Endodermal cell (in vitro differentiated cells): ENCODE measurements at places on chromosomes 3 and 15. TPM values are rescaled to one million over a fixed set of nuclear protein-coding genes. Genes with fewer than 3 reads are reported as not detected.

GRCh38 chr3:190125436-190126068 is 4.9 kb upstream of the P3H2 start:
- DNase-seq: no peak

The CSPG4 gene
- total RNA-seq: 3.1 to 3.9 TPM (median 3.3 TPM) in 3 replicates

The SNTN gene
- total RNA-seq: not detected in 3 replicates

GRCh38 chr3:194107107-194107506 is 28.8 kb upstream of the HES1 start:
- no peak for DNase-seq

GRCh38 chr15:33074212-33074611 is 120.3 kb downstream of the FMN1 start:
- DNase-seq: no peak

The SPATA12 gene
- 0.18 TPM in 1 of 2 replicates, not detected in the other for total RNA-seq

DNA sequence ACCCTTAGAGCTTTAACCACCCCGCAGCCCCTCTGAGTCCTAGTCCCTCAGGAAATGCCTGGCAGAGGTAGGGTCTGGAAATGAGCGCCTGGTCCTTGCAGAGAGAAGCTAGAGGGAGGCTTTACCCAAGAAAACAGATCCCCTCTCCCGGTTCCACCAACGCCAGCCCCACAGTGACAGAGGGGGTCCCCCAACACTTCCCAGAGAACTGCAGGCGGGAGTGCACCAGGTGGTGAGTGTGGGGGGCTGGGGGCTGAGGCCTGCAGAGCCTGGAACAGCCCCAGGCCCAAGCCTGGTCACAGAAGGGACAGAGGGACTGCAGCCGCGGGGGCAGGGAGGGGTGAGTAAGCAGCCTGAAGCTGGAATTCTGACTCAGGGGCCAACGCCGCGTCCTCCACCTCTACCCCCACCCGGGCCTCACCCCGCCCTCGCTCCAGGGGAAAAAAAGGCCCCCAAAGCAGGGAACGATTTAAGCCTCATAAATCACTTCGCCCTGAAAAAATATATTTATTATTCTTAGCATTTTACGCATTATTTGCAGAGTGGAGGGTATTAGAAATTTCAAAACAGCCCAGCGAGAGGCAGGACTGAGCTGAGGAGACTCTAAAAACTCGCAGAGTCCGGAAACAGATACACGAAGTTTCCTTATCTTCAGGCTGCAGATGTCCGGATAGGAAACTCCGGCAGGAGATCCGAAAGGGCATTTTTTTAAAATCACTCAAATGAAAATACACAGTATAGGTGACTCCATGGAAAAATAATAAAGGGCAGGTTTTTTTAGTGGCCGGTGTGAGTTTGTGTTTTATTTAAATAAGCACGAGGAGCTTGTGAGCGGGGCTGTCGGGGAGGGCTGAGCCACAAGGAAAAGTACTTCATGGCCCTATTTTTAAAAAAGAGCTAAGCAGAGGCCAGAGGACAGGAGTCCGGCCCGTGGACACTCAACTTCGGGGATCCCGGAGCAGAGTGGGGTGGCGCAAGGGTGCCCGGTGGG is 10.0 kb downstream of the GATA2 start:
- peak; percentile 68 for DNase-seq

The COLQ gene
- total RNA-seq: 2.7 to 7.3 TPM (median 4.7 TPM) in 3 replicates

DNA sequence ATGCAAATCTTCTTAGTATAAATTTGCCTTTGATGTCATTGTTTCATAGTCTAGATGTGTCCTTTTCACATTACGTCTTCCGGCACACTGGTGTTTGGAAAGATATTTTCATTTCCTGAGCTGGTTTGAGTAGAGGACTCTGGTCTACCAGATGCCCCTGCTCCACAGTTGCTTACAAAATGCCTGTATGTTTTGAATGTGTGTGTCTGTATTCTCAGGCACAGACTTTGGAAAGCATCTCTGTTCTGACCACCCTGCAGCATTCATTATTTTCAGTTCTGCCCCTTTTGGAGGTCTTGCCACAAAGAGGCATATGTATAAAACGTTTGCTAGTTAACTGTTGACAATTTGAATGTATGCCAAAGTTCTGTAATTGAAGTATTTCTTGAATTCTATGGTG is 236.0 kb upstream of the GOLIM4 start:
- no peak for DNase-seq

The SUCNR1 gene
- not detected in 3 replicates for total RNA-seq

The KNG1 gene
- total RNA-seq: not detected in 3 replicates

The CPB1 gene
- total RNA-seq: 0.96 TPM in 1 of 3 replicates, not detected in the others

The GOLGA8J gene
- 0.40 to 0.44 TPM in 2 of 3 replicates, not detected in the other for total RNA-seq

The CLRN1 gene
- total RNA-seq: not detected in 2 replicates

DNA sequence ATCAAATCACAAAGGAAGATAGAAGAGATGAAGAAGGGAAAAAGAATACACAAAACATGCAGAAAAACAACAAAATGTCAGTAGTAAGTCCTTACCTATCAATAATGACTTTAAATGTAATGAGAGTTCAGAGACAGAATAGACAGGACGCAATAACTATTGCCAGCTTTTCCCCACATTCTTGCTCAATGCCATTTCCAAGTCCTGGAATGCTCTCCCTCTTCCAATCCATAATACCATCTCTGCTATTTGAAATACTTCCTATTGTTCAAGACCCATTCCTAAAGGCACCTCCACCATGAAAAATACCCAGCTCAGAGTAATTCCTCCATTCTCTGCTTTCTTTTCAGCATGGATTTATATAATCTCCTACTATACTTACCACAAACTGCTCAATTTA is 33.4 kb downstream of the CCDC54 start:
- DNase-seq: no peak

The THSD4 gene
- 5.4 and 5.7 TPM in 2 replicates for total RNA-seq

GRCh38 chr3:53137835-53138446 is 7.7 kb upstream of the RFT1 start:
- DNase-seq: no peak

The SSUH2 gene
- total RNA-seq: 3.1 and 5.3 TPM in 2 replicates

DNA sequence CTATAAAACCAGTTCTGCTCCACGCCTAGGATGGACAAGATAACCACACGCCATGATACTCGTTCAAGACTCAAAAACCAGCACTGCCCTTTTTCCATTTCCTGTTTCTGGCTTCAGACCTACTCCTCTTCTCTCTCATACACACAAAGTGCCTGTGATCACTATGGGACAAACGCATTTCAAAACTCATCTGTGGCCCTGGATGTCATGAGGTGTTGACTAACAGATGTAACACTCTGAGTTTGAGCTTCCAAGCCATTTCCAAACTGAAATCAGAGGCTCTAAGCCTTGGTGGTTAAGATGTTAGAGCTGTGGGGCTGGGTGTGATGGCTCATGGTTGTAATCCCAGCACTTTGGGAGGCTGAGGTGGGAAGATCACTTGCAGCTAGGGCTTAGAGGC is 55.7 kb upstream of the LMOD3 start:
- no peak for DNase-seq

DNA sequence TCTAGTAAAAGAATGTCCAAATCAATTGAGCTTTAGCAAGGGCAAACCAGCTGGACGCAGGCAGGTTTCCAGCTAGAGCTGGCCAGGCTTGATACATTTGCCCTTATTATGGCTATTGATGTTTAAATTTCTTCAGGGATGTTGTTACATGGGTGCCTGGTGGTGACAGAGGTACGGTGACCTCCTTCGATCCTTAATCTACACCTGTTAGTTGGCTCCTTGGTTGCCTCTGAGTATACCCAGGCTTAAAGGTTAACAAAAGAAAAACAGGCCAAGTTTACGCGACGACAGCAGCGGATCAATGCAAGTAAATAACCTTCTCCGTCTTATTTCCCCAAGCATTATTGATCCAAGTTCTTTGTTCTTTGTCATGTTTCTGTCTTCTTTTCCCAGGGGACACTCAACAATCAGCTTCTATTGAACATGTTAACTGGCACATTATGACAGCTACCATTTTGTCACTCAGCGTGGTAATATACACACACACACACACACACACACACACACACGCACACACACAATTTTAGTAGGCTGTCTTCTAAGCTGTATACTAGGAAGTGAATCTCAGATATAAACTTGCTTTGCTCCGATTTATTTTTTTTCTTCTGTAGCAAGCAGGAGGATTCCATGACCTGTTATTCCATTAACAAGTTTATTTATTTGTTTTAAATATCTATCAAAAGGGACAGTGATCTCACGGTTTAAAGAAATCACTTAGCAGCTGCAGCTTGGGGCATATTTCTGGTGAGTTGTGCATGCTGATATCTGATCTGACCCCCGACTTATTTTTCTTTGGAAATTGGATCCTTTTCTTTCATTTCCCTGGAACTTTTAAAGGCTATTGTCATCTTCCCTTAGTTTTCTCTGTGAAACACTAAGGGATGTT is 844.7 kb downstream of the MCTP2 start:
- DNase-seq: no peak

DNA sequence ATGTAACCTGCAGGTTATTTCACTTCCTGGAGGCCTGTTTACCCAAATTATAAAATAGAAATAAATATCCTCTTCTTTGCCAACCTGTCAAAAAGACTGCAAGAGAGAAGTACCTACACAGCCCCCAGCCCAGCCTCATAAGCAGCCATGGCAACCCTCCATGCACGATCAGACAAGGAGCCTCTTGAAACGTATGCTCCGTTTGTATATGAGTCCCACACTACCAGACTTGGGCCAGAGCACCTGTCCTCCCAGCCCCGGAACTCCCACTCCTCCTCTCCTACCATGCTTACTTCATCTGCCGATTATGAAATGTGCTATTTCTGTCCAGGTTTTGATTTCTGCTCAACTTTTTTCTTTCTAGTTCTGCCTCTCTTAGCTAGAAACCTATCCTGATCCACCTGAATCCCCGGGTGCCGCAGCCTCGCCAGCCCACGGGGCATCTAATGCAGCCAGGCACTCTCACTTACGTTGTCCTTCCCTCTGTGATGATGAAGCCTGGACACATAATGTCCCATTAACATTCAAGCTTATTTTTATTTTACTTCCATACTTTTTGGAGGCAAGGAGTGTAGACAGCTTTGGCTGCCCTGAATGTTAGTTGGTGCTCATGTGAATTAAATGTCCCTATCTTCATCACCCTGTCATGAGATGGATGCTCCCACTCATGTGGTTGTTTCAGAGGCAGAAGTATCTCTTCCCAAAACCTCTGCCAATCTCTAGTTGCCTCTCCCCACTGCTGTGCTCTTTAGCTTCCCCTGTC is 73.8 kb downstream of the MB21D2 start:
- no peak for DNase-seq

DNA sequence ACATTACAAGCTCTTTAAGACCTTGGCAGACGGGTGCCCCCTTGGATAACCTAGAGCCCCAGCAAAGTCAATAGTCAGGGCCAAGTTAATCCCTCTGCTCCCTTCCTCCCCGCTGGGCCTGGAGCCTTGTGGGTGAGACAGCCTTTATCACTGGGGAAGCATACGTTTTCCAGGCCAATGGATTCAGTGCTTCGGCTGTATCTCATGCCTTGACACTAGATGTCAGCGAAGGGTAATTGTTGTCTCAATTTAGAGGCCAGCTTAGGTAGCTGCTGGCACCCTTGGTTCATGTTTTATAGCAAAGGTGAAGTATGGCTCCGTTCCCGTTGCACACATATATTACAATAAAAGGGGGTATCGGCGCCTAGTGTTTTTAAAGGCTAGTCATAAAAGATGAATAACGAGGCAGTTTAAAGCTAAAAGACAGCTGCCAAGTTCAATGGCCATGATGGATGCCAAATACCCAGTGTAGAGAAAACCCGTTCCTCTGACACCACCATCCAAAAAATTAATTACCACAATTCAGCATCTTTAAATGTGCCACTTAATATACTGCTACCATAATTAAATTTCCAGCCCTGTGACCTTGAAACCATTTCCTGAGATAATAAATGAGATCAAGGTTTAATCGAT is 52.3 kb upstream of the BNIP2 start:
- DNase-seq: peak; percentile 80

The HTR3D gene
- total RNA-seq: not detected in 3 replicates

The FAM174B gene
- total RNA-seq: 105 and 122 TPM in 2 replicates
